ENCODE measurements at places on chromosomes 16 and 17.
A peak's percentile ranks its signal among the peaks of the same experiment; 100 is the strongest.

DNA sequence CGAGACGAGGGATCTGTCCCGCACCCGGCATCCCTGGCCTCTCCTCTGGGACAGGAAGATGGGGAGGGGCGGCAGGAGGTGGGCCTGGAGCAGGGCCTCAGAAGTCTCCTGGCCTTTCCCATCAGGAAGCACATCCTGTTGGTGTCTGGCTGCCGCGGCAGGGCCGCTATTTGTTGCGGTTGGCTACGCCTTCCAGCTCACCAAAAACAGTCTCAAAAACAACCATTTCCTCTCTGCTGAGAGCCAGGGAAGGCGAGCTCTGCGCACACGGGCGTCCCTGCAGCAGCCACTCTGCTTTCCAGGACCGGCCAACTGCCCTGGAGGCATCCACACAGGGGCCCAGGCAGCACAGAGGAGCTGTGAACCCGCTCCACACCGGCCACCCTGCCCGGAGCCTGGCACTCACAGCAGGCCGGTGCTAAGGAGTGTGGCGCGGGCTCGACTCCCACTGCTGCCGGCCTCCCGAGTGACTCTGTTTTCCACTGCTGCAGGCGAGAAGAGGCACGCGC lies at the start of gene TMEM204:
TMEM204 (plus strand) TSS at position 224 of the 509 bp plus-strand sequence. CDS start 610 bp downstream, outside the sequence.
- DNase-seq = no peak

- no peak for DNase-seq
Measured at GRCh38 chr16:15934991-15935390, 14.4 kb upstream of the ABCC1 start.

GRCh38 chr17:20200016-20200795 lies 191.0 kb downstream of the SPECC1 start:
- no peak for DNase-seq

- DNase-seq = no peak
Measured at GRCh38 chr16:86515413-86515776, 5.1 kb downstream of the FOXF1 start.

DNA sequence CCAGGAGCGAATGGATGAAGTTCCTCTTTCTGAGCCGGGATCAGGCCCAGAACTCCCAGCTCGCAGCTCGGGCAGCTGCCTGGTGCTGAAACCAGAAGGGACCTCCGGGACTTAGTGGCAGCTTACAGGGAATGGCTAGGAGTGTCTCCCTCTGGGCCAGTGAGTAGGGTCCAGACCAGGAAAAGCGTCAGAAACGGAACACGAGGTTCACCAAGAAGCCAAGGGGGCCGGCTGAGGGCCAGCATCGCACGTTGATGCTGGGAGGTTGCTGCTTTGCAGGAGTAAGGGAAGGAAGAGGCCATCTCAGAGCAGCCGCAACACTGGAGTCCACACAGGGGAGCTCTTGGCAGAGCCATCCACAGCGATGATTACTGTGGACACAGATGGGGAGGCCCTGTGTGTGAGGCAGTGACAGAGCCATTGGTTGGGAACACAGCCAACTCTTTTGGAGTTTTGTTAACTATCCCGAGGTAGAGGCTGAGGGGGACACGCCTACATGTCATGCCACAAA lies 74.0 kb upstream of the CREBBP start:
- peak; percentile 26 for DNase-seq

DNA sequence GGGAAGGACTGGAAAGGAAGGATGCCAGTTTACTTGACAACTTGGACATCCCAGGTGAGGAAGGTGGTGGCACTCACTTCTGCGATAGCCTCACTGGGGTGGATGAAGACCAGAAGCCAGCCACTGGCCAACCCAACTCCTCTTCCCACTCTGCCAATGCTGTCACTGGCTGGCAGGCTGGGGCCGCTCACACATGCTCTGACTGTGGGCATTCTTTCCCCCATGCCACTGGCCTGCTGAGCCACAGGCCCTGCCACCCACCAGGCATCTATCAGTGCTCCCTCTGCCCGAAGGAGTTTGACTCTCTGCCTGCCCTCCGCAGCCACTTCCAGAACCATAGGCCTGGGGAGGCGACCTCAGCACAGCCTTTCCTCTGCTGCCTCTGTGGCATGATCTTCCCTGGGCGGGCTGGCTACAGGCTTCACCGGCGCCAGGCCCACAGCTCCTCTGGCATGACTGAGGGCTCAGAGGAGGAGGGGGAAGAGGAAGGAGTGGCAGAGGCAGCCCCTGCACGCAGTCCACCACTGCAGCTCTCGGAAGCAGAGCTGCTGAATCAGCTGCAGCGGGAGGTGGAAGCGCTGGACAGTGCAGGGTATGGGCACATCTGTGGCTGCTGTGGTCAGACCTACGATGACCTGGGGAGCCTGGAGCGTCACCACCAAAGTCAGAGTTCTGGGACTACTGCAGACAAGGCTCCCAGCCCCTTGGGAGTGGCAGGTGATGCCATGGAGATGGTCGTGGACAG lies 4.5 kb downstream of the ZNF646 start:
- no peak for DNase-seq

DNA sequence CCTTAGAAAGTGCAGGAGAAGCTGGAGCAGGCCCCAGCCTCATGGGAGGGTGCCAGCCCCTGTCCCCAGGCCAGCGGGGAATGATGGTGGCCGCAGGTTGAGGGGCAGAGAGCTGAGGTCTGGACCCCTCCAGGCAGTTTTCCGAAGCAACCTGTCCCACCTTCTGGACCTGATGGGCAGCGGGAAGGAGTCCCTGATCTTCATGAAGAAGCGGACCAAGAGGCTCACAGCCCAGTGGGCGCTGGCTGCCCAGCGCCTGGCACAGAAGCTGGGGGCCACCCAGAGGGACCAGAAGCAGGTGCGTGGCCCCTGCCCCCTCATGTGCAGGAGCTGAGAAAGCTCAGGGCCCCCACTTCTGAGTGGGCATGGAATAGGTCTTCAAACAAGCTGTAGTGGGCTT lies 36.8 kb downstream of the MGAT5B start:
- no peak for DNase-seq

- no peak for DNase-seq
Measured at GRCh38 chr17:50316016-50316587, 29.8 kb upstream of the XYLT2 start.

GRCh38 chr17:50519141-50519834 lies 11.0 kb downstream of the MYCBPAP start:
- DNase-seq = no peak

DNA sequence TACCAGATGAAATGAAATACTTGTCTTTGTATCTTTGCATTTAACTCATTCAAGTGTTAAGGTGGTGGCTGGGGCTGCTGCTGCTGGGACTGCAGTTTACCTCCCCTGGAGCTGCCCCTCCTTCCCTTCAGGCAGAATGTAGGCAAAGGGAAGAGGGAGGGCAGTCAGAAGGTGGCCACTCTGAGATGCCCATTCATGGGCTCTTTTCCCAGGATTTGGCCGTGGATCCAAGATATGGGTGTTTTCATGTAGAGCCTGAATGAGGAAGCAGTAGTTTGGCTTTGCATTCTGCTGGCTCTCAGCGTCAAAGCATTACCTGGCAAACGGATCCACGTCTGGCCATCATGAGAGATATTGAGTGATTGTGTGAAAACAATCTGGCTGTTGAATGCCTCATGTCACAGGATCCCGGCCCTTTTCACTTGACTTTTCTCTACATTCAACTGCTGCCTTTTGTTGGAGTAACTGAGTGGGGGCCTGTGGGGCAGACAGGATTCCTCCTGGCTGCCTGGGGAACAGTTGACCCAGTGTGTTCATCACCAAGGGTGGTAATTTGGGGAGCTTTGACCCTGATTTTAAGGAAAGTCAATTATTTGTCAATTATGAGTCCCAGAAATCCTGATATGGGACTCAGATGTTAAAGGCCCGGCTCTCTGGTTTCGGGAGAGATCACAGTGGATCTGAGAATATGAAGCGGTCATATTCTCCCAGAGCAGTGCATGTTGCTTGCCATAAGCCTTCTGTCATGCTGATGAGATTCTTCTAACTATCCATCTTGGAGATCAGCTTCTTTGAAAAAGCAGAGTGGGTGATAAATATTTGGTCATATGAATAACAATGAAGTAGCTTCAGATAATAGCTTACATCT lies 236.8 kb downstream of the IRX3 start:
- DNase-seq = no peak

DNA sequence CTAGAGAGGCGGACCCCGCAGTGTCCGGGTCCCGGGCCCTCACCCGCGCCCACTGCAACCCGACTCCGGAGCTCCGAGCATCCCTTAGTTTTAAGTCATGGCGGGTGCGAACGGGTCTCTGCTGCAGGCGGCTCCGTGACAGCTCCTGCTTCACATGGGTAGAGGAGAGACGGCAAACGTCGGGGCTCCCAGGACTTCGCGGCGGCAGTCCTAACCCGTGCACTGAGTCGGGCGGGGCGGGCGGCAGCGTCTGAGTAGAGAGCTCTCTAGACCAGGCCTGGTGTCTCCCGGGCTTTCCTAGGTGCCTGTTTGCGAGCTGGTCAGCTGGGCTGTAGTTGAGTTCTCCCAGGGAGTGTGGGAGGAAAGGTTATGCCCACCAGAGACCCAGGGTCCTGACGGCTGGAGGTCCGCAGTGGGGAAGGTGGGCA lies 345 bp downstream of the TSC2 start:
- no peak for DNase-seq

- DNase-seq = no peak
Measured at GRCh38 chr17:2105663-2106062, 50.8 kb downstream of the HIC1 start.

DNA sequence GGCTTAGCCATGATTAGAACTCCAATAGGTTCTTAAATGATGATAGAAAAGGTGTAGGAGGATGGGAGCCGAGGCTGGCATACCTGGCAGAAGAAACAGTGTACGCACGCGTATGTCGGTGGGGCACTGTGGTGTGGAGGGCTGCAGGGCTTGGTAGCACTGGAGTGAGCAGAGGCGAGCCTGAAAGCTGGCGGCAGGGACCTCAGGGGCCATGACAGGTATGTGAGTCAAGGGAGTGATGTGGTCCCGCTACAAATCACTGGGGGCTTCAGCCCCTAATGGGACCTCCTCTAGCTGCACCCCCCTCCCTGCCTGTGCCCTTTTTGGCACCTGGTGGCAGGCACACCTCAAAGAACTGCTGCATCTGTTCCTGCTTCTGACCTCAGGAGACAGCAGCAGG lies 67.3 kb downstream of the RAI1 start:
- no peak for DNase-seq

DNA sequence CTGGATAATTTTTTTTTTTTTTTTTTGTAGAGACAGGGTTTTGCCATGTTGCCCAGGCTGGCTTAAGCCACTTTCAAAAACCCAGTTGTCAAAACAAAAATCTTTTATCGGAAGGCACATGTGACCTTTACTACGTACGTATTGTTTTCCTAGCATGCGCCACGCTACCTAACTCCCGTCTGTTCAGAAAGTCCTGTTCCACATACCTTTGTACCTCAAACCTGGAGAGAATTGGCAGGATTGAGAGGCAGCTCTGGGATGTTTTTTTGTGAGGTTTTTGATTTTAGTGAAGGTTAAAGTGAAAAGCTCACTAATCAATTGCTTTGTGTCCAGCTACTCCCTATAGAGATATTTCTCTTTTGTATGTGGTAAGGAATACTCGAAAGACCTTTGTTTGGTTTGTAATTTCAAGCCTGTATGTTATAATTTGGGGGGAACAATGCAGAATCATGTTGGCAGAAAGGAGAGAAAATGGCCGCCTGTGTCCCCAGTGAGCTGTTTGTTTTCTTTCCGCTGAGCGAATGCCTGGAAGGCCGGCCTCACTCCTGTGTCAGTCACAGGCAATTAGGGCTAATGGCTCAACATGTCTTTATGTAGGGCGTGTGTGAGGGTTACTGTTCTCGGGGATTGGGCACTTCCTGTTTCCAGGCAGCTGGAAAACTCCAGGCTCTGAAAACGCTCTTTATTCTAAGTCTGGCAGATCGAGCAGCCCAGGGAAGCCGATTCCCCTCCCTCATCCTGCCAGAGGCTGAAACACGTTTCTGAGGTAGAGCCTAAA lies 60.8 kb upstream of the CLEC18A start:
- no peak for DNase-seq

DNA sequence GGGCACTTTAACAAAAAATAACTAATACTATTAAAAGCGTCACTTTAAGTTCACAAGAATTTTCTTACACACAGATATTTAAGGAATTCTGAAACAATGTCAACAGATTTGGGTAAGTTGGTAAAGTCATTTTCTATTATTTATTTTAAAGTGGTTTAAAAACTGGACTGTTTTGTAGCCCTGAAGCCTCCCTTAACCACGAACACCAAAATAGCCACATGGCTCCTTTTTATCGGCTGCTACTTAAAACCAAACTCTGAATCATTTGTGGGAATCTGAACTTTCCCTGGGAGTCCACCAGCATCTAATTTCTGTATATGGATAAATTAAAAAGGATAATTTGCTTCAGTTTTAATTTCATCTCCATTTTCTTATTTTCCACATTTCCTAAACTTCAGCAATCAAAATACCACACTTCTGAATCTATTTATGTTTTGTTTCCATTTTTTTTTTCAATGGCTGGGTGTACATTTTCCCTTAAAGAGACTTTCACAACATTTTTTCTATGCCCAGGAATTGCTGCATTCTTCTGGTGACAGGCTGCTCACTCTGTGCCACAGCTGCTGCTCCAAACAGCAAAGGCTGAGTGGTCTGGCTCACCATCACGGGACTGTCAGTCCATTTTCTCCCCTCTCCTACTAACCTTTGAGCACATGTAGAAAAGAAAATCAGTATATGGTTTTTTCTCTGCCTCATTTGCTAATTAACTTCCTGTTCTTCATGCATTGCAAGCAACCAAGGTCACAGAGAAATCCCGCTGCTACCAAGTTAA lies 255.5 kb upstream of the KCNJ16 start:
- DNase-seq = no peak
